ENCODE measurements at places on chromosomes 4 and X.

GRCh38 chr4:185346975-185347601 lies 48.6 kb downstream of the LRP2BP start:
- DNase-seq, result no peak

- DNase-seq, result no peak
Observed at GRCh38 chr4:26233350-26233749, 87.5 kb upstream of the RBPJ start.

GRCh38 chrX:43707812-43708548 lies 51.9 kb downstream of the MAOA start:
- no peak for DNase-seq

GRCh38 chr4:133146574-133147241 lies 2.4 kb upstream of the PCDH10 start:
- DNase-seq, result no peak

- DNase-seq, result no peak
Observed at GRCh38 chr4:94806376-94806775, 48.6 kb downstream of the BMPR1B start.

- peak; percentile 15 for DNase-seq
Observed at GRCh38 chrX:120306630-120307029, 4.6 kb downstream of the TMEM255A start.

DNA sequence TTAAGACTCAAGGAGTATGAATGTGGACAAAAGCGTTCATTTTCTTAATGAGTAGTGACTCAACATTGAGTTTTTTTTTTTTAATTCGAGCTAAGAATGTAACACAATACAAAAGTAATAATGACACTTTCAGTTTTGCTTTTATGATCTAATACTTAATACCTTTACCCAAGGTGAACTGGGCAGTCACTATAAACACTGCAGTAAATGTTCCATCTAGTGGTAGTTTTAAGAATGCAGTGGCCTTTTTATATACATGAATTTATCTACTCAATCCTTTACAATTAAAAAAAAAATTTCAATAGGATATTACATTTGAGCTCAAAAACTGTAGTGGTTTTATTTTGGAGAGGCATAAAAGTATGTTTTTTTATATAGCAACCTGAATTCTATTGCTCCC lies 33.9 kb downstream of the PDK3 start:
- peak; percentile 16 for DNase-seq

DNA sequence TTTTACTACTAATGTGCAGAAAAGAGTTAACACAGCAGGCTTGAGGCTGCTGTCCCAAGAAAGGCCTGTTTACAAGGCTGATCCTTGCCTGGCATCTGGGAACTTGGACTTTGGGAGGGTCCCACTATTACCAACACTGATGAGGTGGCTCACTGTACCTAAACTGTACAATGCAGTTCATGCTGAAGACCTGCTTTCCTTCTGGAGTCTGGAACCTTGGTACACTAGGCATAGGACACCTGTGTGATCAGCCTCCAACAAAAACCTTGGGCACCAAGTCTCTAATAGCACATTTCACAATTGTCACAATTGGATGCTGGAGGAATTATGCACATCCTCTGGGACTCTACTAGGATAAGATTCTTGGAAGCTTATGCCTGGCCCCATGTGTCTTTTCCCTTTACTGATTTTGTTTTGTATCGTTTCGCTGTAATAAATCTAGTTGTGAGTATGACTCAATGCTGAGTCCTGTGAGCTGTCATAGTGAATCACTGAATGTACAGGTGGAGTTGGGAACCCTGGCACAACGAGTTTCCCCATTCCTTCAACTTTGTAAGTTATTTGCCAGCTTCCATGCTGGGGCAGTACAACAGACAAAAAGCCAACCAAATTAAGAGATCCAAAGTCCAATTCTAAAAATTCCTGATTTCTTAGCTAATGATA lies 45.9 kb downstream of the TEC start:
- DNase-seq, result no peak

DNA sequence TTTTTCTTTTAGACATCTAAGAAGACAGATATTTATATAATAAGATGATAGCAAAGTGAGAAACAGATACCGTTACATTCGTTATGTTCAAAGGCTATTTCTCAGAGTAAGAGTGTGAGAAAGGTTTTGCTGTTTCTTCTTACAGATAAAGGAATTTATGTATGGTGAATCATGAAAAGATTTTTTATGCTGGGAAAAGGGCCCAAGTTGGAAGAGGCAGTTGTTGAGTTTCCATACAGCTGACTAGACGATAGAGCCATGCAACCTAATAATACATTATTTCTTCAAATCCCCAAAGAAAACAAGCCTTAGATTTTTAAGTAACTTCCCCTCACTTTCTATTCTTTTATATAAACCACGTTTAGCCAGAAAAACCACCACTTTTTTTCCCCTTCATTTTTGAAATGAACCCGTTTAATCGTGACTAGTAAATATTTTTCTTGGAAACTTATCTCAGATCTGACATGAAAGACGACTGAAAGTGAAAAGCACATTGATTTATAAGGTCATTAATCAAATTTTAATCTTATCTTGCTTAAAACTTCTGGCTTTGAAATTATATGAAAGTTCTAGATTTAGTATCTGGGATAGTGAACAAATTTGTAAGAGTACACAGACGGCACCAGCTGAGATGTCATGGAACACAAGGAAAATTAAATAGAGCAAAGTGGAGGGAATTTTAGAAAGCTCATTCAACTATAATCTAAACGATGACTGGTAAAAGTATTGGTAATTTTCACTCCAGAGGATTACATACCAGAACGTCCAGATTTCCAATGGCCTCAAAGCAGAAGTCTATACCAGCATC lies 10.9 kb downstream of the ADH6 start:
- DNase-seq, result no peak

DNA sequence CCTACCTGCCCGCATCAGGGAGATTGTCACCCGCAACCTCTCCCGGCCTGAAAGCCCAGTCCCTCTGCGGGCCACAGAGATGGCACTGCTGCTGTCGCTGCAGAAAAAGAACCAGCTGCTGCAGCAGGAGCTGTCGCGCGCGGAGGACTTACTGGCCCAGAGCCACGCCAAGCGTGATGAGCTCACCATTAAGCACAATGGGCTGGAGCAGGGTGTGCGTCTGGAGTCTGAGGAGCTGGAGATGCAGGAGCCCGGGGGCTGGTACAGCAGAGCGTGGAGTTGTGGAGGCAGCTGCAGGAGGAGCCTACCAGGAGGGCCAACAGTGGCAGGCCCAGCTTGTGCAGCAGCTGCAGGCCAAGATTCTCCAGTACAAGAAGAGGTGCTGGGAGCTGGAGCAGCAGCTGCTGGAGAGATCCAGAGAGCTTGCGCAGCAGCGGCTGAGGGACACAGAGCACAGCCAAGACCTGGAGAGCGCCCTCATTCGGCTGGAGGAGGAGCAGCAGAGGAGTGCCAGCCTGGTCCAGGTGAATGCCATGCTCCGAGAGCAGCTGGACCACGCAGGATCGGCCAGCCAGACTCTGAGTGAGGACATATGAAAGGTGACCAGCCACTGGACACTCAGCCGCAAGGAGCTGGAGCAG lies 11.3 kb downstream of the SMIM10L2A start:
- no peak for DNase-seq

DNA sequence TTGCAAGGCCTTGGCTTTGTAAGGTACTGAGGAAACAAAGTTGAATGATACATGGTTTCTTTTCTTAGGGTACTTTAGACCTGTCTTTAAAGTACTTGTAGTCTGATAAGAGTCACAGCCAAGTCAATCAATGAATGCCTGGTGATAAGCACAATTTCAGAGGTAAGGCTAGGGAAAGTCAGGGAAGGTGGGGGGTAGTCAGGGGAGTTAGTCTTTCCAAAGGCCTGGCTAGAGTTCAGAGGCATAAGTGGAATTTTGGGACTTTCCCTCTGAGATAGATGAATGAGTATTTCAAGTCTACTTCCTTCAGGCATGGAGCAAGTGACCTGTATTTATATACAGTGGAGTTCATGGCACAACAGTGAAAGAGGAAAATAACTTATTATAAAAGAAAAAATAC lies 78.3 kb downstream of the SLC4A4 start:
- DNase-seq, result no peak

GRCh38 chr4:31104043-31104442 lies 383.9 kb downstream of the PCDH7 start:
- DNase-seq, result no peak

GRCh38 chr4:146098978-146099377 lies 76.5 kb upstream of the LSM6 start:
- DNase-seq, result no peak

- DNase-seq, result peak; percentile 87
Observed at GRCh38 chr4:3880615-3881120, 114.5 kb downstream of the ADRA2C start.

- DNase-seq, result no peak
Observed at GRCh38 chr4:26748811-26749210, 111.8 kb upstream of the STIM2 start.

DNA sequence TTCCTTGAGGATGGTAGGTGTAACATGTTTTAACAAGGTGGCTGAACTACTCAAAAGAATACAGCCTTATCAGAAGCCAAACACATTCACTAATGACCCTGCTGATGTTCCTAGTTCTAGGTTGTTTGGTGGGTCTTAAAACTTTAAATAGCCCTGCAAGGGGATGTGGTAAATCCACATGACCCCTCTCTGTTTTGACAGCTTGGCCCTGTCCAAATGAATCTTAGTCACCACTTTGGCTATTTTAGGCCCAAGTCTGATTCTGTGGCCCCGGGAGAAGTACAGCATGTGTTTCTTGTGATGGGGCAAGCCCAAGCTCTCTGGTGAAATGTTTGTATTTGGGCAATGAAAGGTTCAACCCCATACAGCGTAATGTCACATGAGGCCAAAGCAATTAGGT lies 54.5 kb upstream of the GPR34 start:
- peak; percentile 13 for DNase-seq

DNA sequence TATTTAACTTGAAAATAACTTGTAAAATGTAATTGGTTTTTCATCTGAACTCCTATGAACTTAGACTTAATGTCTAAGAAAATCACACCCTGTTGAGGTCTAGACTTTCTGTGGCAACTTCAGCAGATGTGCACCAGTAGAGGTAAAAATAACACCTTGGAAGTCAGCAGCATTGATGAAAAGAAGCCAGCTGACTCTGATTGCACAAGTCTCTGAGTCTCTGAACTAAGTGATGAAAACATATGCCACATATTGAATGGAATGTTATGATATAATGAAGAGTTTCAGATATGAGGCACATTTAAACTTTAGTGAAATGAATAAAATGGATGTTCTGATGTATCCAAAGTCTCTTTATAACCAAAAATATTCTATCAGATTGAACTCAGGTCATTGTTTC lies 155.4 kb downstream of the GPM6A start:
- DNase-seq, result no peak

GRCh38 chrX:107730991-107731766 lies 44.4 kb downstream of the TSC22D3 start:
- DNase-seq, result no peak

GRCh38 chr4:177492022-177492421 lies 49.8 kb upstream of the AGA start:
- DNase-seq, result no peak

DNA sequence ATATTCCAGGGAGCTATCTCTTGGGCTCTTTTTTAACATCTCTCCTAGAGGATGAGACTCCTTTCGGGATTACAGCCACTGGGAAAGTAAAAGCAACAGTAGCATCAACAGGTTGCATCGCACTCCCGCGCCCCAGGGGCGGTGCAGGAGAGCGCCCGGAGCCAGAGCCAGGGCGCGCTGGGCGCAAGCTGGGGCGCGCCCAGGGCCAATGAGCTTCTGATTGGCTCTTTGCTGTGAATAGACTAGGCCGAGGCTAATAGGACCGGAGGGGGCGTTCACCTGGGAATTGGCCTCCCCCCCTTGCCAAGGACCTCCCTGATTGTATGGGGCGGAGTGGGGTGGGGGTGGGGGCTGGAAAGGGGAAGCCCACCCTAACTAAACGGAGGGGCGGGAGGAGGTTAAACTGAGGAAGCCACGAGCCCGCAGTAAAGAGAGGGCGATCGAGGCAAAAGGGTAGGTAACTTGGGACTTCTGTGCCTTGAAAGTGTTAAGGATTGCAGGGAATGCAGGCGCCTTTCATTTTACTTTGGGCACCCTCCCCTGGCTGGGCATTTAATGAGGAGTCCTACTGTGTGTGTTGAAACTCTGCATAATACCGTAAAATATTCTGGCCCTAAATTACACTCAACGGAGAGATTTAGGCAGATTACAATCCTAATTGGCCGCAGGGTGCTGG lies 1.1 kb upstream of the ATOH1 start:
- DNase-seq, result no peak

GRCh38 chr4:172035562-172035961 lies 222.4 kb downstream of the GALNTL6 start:
- no peak for DNase-seq

DNA sequence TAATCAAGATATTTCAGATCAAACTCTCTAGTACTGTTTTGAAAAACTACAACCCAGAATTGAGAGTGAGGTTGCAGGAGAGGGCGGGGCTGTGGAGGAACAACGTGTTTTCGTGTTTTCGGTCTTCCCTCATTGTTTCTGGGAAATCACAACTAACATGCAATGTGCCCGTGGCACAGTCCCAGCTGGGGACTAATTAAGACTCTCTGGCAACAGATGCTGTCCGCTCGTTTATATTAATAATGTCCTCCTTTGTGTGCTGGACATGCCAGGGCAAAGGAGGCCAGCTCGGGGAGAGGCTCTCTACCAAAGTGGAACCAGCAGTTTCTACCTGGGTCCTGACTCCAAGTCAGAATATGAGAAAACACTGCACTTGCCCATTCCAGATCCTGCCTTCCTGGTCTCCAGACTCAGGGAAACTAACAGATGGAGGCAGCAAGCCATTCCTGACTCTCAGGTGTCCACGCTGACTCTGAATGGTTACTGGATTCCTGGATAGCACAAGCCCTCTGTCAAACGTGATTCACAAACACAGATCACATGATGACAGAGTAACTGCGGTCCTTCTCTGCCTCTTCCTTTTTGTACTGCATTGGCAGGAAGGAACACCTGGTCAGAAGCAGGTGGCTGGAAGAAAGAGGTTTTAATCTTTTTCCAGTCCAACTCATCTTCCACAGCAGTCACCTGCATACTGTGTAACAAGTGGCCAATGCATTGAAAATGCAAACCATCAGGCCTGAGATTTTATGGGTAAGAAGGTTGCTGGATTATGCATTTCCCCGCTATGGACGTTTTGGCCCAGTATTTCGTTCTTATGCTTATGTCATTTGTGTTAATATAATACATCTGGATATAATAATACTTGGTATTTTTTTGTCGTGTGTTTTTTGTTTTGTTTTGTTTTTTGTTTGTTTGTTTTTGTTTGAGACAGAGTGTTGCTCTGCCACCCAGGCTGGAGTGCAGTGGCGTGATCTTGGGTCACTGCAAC lies 65.0 kb downstream of the COQ2 start:
- no peak for DNase-seq

- DNase-seq, result no peak
Observed at GRCh38 chrX:91389026-91389425, 45.6 kb upstream of the PABPC5 start.

DNA sequence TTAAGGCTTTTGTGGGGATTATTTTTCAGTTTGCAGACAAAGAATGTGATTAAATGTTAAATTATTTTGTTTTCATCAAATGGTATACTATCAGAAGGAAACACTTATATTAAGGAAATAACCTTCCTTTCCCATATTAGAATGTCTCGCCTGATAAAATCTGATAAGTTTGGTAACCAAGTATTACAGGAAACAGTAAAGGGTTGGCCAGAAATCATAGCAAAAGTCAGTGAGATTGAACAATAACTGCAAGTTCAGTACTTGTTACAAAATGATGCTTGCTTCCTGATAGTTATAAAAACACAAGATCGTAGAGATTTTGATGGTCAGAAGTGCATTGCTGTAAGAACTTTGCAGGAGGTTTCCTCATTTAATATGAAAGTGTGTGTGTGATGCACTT lies 40.5 kb downstream of the FABP2 start:
- no peak for DNase-seq
